Cortex of kidney (tissue), 1 donor: ENCODE measurements at places on chromosomes 5 and 9.

GRCh38 chr9:112817860-112818203 is 67.3 kb downstream of the SNX30 start:
- no peak for DNase-seq

GRCh38 chr5:141369994-141370848 is at the start of gene PCDHGB3:
Gene PCDHGB3, plus strand, starts transcription at chr5:141370242. Its CDS starts 153 bp downstream, at chr5:141370395.
- no peak for DNase-seq

- no peak for DNase-seq
Measured at GRCh38 chr5:155332618-155333017, 319.1 kb downstream of the KIF4B start.

GRCh38 chr5:15014809-15015208 is 143.2 kb upstream of the ANKH start:
- DNase-seq: no peak

DNA sequence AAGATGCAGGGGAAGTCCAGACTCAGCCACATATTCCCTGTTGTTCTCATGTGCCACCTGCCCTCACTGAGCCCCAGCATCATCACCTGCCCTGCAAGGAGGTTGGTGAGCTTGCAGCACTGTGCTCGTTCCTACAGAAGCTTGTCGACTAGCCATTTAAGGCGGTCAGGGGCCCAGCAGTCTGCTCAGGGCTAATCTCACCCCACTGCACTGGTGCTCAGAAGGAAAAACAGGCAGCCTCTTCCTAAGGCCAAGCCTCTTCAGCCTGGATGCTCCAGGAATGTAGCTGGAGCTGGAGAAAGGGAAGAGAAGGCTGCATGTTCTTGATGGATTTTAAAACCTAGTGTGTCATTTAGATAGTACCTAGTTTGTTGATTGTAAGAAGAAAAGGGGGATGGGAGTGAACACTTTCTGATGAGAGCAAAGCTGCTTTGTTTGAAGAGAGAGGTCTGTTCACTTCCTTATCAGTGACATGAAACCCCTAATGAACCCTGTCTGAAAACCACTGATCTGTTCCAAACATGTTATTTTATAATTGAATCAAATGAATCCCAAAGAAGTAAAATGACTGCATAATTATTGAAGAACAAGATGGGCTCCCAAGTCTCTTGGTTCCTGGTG is 10.6 kb upstream of the ASPN start:
- no peak for DNase-seq

- DNase-seq: no peak
Measured at GRCh38 chr9:91285729-91286353, 75.9 kb downstream of the AUH start.

DNA sequence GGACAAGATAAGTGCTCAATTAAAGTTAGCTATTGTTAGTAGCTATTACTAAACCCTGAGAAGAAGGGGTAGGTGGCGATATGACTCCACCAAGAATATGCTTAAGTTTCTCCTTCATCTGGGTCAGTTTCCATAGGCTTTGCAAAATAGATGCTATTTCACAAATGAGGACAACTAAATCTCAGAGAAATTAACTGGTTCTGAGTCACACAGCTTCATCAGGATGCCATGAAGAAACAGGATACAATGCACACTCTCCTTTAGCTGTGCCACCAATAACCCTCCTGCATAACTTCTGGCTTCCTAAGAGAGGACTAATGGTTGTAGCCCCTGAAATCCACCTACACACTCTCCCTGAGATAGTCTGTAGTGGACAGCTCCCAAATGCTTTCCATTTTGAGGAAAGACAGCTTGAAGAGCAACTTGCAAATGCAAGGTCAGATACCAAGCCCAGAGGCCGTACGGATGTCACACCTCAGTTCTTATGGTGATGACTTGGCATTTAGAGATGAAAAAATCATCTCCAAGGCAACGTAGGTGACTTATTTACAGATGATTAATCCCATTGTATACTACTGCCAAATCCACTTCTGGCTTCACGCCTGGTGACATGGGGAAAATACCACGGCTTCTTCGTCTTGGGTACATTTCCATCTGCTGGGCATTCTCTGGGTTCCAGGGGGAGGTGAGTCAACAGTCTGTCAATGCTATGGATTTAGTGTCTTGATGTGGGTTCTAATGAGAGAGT is 251.4 kb upstream of the IL12B start:
- no peak for DNase-seq

GRCh38 chr9:78989031-78989658 is 582.6 kb upstream of the TLE4 start:
- no peak for DNase-seq

- DNase-seq: no peak
Measured at GRCh38 chr5:155728857-155729683, 597.9 kb upstream of the SGCD start.

GRCh38 chr5:10310066-10310779 is 2.5 kb upstream of the CMBL start:
- DNase-seq: no peak

DNA sequence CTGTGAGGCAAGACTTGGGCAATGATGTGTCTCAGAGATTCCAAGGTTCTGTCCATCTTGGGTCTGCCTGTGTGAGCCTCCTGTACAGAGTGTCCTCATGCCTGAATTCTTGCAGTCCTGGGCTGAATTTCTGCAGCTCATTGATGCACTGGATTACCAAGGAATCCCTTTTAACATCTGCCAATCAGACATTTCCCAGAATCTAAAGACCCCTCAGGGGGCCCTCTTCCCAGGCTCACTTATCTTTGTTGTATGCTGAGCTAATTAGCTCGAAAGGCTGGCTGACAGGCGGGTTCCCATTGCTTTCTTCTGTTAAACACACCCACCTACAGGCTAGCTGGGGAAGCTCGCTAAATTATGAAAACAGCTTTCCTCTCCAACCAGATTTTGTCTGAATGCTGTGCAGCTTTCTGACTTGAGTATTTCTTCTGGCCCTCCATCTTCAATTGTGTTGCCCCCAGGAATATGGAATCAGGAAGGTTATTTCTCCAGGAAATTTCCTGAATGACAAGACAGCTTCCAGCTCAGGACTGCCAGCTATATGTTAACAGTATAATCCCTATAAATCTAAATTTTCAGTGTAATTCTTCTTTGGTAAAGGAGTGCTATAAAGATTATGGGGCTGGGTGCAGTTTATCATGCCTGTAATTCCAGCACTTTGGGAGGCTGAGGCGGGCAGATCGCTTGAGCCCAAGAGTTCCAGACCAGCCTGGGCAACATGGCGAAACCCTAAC is at the start of gene LIX1:
LIX1 (minus strand) TSS at position 91 of the 734 bp plus-strand sequence; CDS start at position 56, 35 bp downstream.
- DNase-seq: no peak

- no peak for DNase-seq
Measured at GRCh38 chr5:176730815-176731475, 79.4 kb upstream of the UNC5A start.

DNA sequence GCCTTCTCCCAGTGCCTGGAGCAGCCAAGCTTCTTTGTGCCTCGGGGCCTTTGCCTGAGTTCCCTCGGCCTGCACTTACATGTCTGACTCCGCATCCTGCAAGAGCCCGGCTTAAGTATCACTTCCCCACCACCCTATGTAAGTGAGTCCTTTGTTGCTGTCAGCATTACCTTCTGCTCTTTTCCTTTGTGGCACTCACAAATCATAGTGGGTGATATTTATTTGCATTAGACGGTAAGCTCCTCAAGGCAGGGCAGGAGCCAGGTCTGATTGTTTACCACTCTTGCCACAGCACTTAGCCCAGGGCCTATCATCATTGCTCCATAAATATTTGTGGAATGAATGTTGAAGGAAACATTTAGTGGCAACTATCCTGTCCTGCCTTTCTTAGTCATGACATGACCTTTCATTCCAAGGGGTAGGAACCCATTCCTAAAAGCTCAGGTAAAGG is 4.8 kb downstream of the GM2A start:
- DNase-seq: no peak

DNA sequence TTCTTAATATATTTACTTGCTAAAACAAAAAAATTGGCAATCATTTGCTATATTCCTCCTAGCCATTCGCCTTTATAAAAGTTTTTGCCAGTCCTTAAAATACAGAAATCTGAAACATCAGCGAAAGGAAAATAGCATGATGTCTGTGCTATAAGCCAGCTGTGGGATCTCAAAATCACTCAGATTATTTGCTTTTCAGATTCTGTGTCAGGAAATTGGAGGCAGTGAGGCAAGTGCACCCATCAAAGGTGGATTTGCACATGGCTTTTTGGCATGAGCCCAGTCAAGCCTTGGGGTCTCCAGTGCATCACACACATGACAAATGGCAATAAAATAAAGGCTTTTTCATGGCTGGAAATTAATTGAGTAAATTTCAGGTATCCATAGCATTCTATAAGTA is 196.8 kb upstream of the DAPK1 start:
- no peak for DNase-seq

DNA sequence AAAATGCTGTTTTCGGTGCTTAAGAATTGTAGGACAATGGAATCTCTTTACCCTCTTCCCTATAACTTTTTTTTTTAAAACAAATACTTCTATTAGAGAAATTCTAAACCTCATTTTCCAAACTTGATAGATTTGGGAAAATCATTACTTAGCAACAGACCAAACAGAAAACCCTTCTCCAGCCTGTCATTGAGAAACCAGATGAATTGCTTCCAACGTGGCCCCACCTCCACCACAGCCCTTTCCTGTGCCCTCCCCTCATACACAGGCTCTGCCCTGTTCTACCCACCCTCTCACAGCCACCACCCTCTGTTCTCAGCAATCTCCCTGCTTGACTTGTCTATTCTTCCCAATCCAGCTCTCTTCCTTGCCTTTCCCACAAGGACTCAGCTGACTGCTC is 221.2 kb downstream of the DMRT2 start:
- no peak for DNase-seq

DNA sequence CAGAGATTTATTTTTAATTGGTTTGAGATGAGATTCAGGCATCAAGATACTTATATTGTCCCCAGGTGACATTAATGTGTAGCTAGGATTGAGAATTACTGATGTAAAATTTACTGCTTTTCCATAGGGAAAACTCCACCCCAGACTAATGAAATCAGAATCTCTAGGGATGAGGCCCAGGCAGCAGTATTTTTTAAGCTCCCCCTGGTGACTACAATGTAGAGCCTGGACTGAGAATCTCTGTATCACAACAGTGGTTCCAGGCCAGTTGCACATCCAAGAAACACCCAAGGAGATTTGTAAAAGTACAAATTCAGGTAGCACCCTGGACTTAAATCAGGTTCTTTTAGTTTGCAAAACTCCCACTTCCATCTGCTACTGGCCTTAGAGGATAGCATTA is 185.7 kb downstream of the MARCHF11 start:
- no peak for DNase-seq

DNA sequence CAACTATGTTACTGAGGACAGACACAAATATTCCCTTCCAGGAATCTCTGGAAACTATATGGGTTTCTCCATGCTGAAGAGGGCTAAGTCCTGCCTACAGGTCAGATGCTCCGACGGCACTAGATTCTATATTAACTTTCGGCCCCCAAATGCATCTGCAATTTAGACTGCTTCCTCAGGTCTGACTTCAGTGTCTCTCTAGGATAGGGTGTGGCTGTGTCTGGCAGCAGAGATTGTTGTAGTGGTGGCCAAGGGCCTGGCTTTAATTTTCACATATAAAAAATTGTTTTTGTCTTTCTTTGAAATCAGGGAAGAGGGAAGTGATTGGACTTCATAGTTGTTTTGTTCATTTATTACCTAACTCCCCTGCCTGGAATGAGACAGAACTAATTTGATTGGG is 101.8 kb downstream of the PJA2 start:
- DNase-seq: no peak

DNA sequence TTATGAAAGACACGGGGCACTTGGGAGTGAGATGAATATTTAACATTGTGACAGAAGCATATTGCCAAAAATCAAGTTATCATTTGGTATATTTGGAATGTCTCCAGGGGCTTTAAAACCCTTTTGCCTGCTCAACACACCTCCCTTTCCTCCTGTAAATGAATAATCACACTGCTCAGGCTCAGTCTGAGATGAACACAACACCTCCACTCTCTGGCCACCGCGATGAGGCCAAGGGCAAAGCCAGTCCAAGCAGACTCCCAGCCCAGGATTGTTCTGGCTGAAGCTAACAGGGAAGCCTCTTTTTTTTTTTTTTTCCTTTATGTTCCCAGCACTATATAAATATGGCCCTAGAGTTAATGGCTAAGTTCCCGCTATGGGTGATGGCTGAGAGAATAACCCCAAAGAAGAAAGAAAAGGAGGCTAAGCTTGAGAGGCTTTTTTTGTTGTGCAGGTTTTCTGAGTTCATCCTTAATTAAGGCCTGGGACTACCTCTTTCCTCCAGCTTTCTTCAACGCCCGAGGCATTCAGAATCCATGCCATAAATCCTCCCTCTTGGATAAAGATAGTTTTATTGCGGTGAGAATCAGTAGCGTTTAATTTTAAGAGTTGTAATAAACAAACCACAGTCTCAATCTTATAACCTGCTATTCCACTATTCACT is 10.5 kb upstream of the ERAP1 start:
- DNase-seq: no peak

DNA sequence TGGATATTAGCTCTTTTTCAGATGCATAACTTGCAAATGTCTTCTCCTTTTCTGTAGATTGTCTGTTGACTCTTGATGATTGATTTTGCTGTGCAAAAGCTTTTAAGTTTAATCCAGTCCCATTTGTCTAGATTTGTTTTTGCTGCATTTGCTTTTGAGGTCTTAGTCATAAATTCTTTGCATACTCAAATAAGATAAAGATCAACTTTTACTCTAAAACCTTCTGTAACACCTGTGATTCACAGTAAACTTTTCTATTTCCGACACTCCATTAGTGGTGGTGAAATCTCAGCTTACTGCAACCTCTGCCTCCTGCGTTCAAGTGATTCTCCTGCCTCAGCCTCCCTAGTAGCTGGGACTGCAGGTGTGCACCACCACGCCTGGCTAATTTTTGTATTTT is 239.0 kb upstream of the ST8SIA4 start:
- DNase-seq: no peak

DNA sequence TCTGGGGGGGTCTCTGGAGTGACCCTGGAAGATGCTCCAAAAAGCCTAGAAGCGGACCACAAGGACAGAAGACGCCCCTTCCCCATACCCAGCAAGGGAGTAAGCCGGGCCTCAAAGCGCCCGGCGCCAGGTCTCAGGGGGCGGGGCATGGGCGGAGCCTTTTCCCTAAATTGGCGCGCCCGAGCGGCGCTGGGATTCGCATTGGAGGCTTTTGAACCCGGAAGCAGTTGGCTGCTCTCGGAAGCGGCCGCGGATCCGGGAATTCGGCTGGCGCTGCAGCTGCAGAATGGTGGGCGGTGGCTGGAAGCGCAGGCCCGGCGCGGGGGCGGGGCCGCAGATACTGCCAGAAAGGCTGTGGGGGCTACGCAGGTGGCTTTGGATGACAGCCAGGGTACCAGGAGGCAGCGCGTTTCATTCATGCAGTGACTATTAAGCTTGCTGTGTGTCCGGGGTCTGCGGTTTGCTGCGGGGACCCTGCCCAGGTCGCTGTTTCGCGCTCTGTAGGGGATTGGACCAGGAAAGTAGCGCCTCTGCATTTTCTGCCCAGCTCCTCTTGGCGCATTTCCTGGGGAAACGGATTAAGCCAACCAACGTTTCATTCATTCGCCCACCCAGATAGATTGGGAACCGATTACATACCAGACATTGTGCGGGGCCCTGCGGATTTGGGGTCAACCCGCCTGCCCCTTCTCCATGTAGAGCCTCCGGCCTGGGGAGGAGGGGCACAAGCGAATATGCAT is 83.0 kb upstream of the FREM1 start:
- DNase-seq: no peak

- no peak for DNase-seq
Measured at GRCh38 chr5:171311322-171312077, 2.5 kb downstream of the TLX3 start.

GRCh38 chr5:179322071-179323025 is 22.9 kb downstream of the ADAMTS2 start:
- DNase-seq: no peak
